NK-92 treated with Interleukin-12 subunit alpha and Interleukin-12 subunit beta, amount 100 ng/mL, for 24 hours (cell line): ENCODE measurements at places on chromosomes 13 and 19.

DNA sequence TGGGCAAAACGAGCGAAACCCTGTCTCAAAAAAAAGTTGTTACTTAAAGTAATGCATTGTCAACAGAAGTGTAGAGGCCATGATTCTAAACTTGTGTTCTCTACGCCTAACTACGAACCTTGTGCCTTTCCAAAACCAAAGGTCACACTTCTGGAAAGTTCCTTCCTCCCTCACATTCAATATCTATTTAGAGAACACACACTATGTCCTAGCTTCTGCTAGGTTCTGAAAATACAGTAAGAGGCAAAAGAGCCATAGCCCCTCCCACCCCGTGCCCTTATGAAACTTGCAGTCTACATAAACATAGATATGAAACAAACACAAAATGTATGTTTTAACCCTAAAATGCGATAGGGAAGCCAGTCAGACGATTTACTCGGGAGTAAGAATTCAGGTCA, 36.4 kb downstream of the RNF6 start:
- DNase-seq, result no peak

- DNase-seq, result no peak
Observed at GRCh38 chr13:20127562-20128458, 33.0 kb downstream of the GJA3 start.

DNA sequence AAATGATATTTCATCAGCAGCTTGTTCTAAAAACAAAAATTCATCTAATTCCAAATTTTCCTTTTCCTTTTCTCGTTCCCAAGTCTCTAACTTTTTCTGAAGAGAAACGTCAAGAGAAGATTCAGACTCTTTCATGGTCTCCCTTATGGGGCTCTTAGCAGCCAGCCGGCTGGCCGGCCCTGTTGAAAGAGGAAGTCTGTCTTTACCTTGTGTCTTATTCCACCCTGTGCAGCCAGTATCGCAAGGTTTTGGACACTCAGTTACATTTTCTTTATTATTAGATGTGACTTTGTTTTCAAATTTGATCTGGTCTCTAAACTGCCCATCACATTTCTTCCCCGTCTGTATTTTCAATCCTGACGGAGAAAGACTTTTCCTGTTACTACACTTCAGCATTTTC, 142.3 kb downstream of the RNF17 start:
- DNase-seq, result no peak

- no peak for DNase-seq
Observed at GRCh38 chr13:102817907-102818306, 19.0 kb downstream of the BIVM start.

GRCh38 chr13:69324090-69324886, 783.3 kb upstream of the ATXN8OS start:
- no peak for DNase-seq

DNA sequence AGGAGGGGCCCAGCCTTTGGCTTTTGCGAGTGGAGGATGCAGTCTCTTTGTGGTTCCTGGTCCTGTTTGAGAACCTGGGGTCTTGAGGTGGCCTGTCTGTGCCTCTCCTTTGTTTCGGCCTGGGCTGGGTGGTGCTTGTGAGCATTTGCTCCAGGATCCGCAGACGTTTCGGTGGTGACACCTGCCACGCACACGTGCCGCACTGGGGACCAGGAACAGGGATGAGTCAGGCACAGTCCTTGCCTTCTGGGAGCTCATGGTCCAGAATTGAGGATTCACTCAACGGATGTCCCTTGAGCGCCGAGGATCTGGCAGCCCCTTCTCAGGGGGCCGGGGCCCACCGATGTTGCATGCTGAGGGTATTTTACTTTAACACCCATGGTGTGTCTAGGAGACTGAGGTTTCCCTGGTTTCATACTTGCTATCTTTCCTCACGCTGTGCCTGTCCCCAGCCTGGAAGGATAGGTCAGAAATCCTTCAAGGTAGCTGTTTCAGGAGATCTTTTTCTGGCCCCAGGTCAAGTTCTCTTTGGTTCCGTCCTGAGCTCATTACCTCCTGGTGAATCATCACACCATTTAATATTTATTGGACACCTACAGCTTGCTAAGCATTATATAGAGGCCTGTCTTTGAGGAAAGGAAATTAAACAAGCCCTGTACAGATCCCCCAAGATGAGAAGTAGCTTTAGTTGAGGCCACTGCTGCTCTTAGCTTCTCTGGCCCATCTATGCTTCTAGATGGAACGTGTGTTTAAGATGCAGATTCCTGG, 5.1 kb downstream of the HDGFL2 start:
- no peak for DNase-seq

GRCh38 chr13:36108954-36109353, 22.2 kb downstream of the DCLK1 start:
- DNase-seq, result no peak

DNA sequence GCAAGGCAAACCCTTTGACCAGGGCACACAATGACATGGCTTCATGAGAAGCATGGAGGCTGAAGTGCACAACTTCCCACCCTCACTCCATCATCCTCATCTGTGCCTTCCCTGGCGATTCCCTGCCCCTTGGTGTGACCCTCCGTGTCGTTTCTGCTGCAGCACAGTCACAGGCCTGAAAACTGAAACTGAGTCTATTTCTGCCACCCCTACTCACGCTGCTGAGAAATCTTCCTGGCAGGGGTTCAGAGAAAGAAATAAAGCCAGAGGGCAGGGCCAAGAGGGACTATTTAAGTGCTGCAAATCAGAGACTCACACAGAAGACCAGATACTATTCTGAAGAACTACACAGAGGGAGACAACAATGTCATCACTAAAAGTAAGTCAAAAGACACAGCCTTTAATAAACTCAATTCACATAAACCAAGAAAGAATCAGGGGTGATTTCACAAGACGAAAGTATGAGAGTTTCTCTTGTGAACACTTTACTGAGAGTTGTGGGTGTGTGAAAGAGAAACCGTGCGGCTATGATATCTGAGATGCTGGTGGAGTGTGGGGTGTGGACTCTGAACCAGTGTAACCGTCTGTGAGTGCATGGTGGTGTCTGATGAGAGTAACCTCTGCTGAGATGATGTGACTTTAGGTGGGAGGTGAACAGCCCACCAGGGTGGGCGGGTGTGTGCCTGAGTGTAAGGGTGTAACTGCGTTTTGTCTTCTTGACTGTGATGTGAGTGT, 23.5 kb downstream of the LGALS16 start:
- no peak for DNase-seq
